Stimulated activated CD8-positive, alpha-beta memory T cell treated with anti-CD3 and anti-CD28 coated beads, Interleukin-4, amount 100 ng/mL, for 1 hour (primary cell): ENCODE measurements at places on chromosomes 6 and 20.

GRCh38 chr6:107033126-107033525, 5.1 kb downstream of the MTRES1 start:
- DNase-seq, result no peak

DNA sequence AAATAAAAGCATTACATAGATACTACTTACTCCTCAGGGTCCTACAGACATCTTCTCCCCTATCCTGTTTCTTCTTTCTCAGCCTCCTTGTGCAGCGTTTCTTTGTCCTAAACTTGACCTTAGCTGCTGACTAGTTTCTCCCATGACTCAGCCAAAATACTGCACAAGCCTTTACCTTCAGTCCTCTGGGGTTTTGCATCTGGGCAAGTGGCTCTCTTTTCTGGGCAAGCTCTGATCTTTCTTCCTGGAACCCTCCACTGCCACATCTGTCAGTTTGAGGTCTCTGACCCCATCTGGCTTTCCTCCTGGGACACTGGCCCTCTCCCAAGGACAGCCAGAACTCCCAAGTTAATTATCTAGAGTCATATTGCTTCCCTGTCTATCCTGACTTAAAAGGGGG, 838.4 kb downstream of the DHX35 start:
- DNase-seq, result no peak

DNA sequence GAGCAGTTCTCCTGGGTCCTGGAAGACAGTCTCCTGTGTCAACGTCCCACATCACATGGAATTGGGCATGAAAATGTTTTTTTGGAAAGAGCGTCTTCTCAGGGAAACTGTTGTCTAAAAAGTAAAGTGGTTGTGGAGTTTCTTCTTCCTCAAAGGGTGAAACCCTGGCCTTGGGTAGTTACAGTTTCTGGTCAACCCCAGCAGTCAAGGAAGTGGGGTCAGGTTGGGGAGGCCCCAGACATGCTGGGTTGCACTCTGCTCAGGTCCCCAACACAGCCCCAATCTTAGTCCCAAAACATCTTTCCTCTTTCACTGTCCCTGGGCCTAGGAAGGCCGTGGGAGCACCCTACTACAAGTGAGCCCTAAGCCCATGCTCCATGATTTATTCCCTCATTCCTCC, 996 bp upstream of the NFKBIE start:
- no peak for DNase-seq

GRCh38 chr6:38489951-38490350, 149.8 kb downstream of the BTBD9 start:
- DNase-seq, result no peak

- DNase-seq, result no peak
Observed at GRCh38 chr20:59728722-59729430, 124.5 kb downstream of the PHACTR3 start.

GRCh38 chr20:33687370-33687915, 1.3 kb upstream of the E2F1 start:
- no peak for DNase-seq

- no peak for DNase-seq
Observed at GRCh38 chr20:50920997-50921396, 10.2 kb downstream of the ADNP start.
